ENCODE measurements at places on chromosomes 3 and 15.

GRCh38 chr3:100263583-100263982 lies 2.8 kb downstream of the TBC1D23 start:
- DNase-seq = no peak

- DNase-seq = no peak
Observed at GRCh38 chr15:54035616-54036015, 57.4 kb downstream of the UNC13C start.

- DNase-seq = no peak
Observed at GRCh38 chr3:122974764-122975162, 52.8 kb downstream of the SEMA5B start.

DNA sequence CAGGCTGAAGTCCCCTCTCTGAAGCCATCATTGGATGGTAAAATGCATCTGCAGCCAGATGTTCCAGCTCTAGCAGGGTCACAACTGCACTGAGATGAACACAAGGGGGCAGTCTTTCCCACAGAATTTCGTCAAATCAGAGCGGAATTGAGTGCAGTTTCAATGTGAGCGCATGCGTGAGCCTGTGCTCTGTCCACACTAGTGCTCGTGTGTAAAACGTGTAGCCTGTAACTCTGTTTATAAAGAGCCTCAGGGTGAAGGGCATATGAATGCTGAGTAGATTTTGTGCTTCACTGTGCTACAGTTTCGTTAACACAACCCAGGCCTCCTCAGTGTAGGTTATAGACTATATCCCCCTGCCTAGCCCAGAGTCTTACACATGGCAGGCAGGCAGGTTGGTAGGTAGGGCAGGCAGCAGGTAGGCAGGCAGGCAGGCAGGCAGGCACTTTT lies 92.7 kb upstream of the GOLGA6L4 start:
- peak; percentile 31 for DNase-seq

DNA sequence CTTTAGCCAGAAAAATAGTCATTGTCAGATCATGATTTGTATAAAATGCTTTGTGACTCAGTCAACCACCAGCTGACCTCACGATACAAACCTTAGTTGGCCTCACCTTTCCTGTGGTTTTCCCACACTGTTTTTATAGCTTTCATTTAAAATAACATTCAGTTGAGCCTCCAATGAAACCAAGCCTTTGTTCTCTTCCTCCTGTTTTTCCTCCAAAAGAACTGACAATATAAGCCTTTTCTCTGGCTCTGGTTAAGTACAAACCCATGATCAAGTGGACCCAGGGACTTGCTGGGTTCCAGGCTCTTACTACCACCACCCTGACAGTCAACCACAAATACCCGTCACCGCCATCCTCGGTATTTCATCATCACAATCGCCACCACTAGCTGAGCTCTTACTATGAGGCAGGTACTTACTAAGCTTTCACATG lies 81.7 kb downstream of the TAMM41 start:
- no peak for DNase-seq

GRCh38 chr3:37256447-37256846 lies 82.1 kb upstream of the LRRFIP2 start:
- DNase-seq = no peak

DNA sequence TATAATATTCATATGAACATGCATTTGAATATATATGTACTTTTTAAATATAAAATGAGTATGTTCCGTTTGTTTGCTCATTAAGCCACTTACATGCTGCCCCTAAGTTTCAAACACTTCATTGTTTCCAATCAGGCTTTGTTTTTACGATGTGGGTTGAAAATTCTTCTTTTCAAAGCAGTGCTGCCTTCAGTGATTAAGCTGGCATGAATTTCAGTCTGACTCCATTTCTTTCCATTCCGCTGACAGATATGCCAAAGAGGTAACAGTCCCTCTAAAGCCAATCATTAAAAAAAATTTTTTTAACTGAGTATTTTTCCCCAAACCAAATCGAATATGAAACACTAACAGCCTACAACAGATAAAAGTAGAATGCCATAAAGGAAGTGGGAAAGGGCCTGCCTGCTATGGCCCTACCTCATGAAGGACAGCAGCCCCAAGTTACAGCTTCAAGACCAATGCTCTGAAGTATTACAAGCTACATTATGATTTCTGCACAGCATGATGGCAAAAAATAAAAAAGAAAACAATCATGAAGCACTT lies 40.0 kb downstream of the DCUN1D1 start:
- no peak for DNase-seq

DNA sequence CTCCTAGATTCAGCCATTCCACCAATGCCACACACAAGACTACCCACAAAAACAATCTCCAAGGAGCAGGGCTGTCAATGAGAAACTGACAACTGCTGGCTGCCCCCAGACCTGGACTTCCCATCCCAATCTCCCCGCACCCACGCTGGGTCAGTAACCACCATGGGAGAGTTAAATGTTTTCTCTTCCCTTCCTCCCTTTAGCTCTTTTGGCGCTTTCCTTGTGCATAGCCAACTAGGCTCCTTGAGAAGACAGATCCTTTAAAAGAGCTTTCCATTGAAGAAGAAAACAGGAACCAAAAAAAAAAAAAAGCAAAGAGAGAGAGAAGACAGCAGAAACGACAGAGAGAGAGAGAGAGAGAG lies 8.3 kb downstream of the BCL6 start:
- no peak for DNase-seq

All from stimulated activated CD8-positive, alpha-beta memory T cell treated with anti-CD3 and anti-CD28 coated beads, Interleukin-4, amount 100 ng/mL, for 1 hour (primary cell).